Activated naive CD8-positive, alpha-beta T cell treated with anti-CD3 and anti-CD28 coated beads for 36 hours (primary cell): ENCODE measurements at places on chromosomes 6 and 20.

DNA sequence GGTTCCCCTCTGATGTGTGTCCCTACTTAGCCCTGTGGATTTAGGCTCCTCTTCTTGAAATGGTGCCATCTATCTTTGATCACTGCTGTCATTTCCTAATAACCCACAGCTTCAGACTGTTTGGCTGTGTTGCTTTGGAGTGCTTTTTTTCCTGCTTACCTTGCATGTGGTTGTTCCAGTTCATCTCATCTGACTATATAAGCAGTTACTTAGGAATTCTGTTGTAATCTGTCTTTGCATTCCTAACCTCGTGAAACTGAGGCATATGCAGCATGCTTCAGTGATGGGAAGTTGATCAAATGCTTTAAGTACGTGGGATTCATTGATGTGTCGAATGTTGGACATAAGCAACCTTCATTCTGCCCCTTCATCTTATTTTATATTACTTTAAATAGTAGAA, 115.8 kb upstream of the FLRT3 start:
- no peak for DNase-seq

DNA sequence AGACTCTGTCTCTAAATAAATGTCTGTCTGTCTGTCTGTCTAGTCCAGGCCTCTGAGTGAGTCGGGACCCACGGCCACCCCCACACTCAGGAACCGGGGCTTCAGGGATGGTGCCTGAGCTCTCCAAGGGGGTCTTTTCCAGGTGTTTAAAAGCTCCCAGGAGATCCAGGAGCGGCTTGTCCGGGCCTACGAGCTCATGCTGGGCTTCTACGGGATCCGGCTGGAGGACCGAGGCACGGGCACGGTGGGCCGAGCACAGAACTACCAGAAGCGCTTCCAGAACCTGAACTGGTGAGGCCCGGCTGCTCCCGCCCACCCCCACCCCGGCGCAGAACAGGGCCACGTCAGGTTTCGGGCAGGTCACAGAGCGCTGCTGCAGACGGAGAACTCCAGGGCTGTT, 5.5 kb upstream of the COL9A3 start:
- DNase-seq: no peak

- DNase-seq: no peak
Observed at GRCh38 chr20:5785146-5785545, 34.9 kb downstream of the SHLD1 start.

DNA sequence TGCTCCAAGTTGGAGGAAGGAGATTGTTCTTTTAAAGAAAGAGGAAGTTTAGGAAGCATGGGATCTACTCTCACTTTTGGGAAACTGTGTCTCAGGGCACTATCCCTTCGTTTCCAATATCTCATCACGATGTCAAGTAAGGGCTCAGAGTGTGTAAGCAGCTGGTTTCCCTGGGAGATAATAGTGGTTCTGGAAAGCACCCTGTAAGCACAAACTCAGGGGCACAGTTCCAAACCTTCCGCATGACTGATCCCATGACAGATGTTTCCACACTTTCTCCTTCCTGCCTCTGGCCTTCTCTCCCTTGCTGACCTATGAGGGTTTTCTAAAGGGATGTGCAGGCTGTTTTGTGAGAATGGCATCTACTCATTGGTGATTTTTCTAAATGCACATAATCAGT, 33.9 kb downstream of the ADTRP start:
- no peak for DNase-seq

DNA sequence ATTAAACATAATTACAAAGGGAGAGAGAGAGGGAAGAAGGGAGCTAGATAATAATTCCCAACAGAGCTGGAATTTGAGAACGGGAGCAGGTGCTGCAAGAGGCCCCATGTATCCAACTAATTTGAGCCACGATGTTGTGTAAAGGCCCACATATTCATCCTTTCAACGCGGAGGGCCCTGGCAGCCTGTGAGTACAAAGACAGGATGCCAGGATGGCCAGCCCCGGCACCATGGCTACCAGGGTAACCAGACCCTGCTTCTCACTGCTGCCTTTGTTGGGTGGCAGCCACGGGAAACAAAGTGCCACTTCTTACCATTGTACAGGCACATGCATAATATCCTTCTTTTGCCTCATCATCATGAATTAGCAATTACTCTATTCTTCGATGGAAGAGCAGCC, 492.0 kb upstream of the NRSN1 start:
- DNase-seq: no peak

DNA sequence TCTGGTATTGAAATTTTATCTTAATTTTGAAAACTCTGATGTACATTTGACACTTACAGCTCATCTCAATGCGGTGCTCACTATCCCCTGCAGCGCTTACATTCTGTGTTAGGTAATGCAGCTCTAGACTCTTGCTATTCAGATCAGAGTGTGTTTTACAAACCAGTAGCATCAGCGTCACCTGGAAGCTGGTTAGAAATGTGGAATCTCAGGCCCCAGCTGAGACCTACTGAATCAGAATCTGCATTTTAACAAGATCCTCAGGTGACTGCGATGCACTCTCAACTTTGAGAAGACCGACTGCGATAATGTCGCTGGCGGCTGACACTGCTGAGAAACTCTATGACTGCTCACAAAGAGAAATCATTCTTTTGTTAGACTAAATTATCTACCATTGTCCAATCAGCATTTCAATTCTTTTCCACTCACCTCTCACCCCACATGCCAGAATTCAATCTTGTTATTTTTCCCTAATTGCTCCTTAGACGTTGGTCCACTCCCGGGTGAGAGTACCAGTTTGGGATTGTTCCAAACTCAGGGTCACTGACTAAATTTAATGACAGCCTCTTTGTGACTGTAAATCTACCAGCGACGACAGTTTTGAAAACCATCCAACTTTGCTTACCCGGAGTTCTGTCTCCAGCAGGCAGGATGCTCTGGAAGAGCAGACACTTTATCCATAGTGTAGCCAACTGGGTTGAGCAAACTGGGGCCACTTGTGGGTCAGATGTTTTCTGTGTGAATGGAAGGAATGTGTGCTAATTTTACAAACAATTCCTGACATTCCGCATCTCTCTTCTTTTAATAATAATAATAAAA, 140.1 kb upstream of the BTBD3 start:
- DNase-seq: no peak

DNA sequence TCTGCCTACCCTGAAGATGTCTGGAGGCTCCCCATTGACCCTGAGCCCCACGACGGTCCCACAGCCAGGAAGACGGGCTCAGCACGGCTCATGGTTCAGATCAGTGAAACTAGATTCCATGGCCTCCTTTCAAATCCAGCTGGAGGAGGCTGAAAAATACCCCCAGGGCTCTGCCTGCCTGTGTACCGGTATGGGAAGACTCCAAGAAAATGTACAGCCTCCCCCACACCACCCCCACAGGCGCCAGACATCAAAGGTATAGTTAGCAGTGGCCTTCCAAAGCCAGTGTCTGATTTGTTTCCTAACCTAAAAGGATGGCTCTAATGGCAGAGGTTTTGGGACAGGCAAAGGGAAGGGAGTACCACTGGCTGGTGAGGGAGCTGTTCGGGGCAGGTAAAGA, 86.2 kb upstream of the SNAP25 start:
- no peak for DNase-seq
